MG63 (cell line): ENCODE measurements at places on chromosomes 7 and 10. TPM values are rescaled to one million over a fixed set of nuclear protein-coding genes. Genes with fewer than 3 reads are reported as not detected.

DNA sequence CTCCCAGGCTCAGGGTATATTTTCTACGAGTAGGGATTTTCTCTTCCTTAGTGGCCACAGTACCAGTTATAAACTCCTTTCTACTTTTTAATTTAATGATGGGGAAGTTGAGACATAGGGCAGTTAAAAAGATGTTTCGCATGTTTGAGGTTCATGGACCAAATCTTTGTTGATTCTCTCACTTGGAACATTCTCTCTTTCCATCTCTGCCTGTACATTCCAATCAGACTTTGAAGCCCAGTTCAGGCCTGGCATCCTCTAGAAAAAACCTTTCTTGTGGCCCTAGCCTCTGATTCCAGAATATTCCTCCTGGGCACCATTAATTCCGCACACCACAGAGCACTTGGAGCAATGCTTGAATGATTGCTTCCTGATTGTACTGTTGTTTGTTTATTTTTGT, 18.5 kb downstream of the SLC13A4 start:
- no peak for DNase-seq

GRCh38 chr10:113572520-113573290, 19.9 kb downstream of the HABP2 start:
- DNase-seq: no peak

GRCh38 chr10:13908475-13908874, 321.7 kb downstream of the PRPF18 start:
- DNase-seq: no peak

DNA sequence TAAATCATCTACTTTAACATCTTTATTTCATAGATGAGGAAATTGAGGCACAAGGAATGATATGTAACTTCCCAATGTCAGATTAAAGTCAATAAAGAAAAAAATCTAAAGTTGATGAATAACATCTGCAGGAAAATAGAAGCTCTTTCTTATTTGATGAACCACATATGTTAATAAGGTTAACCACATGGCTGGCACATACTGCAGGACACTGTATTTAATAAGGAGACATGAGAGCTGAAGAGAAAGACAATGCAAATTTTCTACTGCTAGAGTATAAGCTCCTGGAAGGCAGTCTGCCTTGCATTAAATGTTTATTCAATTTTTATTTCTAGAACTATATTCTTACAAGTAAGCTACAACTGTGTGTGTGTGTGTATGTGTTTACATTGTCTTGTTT, 4.4 kb downstream of the RAB11FIP2 start:
- DNase-seq: no peak

DNA sequence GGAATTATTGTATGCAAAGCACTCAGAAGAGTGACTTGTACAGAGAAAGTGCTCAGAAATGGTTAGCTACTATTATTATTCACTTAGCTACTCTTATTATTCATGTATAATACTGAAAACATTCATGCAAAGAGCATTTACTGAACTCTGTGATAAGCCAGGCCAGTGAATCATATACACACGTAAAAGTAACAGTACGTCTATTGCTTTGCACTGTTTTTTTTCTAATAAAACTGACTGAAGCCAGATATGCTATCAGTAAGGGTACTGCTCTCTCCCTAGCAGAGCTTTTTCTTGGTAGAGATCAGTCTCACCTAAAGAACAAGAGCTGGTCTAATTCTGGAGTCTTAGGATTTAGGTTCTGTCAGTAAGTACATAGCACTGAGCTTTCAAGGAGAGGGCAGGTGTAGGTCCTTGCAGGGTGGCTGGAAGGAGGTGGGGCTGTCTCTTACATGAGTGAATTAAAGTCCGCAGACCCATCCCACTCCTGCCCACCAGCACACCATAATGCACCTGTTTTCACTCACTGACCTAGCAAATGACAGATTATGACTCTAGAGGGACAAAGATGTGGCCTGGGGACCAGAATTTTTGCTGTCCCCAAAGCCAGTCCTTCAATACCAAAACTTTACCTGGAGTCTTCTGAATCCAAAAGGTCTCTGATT, 145.9 kb downstream of the ARID5B start:
- DNase-seq: no peak

DNA sequence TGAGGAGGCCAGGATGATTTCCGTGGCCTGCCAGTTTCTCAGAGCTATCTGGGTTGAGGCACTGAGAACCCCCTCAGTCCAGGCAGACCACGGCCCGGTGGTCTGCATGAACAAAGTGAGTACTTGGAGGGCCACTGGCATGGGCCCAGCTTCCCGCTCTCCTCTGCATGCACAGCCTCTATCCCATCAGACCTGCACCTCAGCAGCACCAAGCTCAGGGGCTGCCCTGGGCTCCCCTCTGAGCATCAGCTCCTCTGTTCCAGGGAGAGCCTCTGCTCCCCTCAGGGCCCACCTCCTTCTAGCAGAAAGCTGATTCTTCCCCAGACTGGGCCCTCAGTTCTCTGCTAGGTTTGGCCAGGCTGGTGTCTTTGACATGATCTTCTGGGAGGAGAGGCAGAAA, 469.9 kb downstream of the DNAJB6 start:
- no peak for DNase-seq

GRCh38 chr10:20048161-20048560, 231.9 kb downstream of the PLXDC2 start:
- DNase-seq: no peak

DNA sequence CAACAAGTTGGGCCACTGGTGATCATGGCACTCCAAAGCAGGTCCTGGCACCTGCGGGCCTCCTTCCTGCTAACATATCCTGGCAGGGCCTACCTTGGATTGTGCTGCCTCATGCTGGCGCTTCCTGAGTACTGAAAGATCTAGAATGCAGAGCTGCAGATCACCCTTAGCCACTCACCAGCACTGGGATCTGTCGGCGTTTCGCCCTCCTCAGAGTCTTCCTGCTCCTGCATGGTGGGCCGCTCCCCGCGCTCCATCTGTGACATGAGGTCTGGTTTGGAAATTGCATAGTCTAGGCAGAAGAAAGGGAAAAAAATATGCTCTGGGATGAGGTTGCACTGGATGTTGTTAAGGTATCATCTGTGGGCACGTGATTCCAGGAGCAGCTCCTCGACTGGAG, 10.0 kb downstream of the ZNF777 start:
- DNase-seq: no peak

GRCh38 chr10:66572700-66573099, 353.1 kb upstream of the LRRTM3 start:
- DNase-seq: no peak

DNA sequence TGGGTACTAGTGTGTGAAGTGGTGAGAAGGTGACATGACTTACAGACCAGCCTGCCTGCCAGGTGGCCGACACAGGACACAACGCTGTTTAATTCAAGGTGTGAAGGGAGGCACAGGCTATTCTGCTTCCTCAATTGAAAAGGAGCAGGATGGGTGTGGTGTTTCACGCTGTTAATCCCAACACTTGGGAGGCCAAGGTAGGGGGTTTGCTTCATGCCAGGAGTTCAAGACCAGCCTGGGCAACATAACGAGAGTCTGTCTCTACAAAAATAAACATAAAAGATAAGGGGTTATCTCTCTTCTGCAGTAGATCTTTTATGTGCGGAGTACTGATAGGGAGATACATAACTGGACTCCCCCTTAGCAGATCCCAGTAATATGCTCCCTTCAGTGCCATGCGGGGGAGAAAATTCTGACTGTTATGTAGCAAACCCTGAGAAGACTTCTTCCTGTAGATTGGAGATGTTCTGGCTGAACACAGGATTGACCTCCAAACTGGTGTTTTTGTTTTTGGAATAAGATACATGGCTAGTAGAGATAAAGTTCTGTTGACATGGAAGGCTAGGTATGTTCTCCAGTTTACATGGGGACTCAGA, 63.2 kb downstream of the CCNY start:
- DNase-seq: no peak

GRCh38 chr10:44366941-44367630, 17.8 kb downstream of the CXCL12 start:
- DNase-seq: no peak

GRCh38 chr7:156194813-156195212, 382.6 kb upstream of the SHH start:
- DNase-seq: no peak

DNA sequence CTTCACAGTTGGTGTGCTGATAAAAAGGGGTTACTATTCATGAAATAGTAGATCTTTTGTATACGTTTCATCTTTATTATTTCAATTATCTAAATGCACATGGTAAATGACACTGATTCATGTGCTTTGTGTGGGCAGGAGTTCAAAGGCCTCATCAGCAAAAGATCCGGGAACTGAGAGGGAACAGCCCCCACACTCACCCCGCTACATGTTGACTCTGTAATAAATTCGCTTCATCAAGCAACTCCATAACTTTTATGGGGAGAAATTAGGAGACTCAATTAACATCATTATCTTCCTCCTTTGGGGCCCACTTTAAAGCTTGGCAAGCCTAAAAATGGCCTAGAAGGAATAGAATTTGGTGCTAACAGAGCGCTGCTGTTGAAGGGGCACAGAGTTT, 250.7 kb upstream of the BMPER start:
- no peak for DNase-seq

DNA sequence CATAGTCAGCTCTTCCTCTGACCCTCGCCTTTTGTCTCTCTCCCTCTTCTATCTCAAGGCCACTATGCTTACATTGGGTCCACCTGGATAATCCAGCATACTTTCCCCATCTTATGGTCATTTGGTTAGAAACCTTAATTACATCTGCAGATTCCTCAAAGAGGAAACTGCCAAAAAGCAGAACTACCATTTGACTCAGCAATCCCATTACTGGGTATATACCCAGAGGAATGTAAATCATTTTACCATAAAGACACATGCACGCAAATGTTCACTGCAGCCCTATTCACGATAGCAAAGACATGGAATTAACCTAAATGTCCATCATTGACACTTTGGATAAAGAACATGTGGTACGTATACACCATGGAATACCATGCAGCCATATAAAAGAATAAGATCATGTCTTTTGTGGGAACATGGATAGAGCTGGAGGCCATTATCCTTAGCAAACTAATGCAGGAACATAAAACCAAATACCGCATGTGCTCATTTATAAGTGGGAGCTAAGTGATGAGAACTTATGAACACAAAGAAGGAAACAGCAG, 114.8 kb upstream of the NPY start:
- DNase-seq: no peak

GRCh38 chr10:43976292-43976691, 327.6 kb upstream of the ZNF32 start:
- no peak for DNase-seq

DNA sequence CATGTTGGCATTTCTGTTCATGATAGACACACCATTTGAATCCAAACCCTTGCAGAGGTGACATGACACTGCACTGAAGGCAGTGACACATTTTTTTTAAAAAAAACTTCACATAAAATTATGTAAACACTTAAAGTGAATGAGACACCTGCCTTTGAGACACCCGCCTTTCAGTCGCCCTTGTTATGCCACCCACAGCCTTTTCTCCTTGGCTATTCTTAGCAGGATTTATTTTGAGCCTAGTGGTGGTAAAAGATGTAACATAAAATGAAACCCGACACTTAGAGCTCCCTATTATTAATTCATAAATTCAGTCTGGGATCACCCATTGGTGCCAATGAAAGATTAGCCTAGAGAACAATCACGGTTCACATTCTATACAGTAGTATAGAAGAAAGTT, 161.3 kb downstream of the DYNC1I1 start:
- no peak for DNase-seq

GRCh38 chr7:1247527-1248041, 14.9 kb downstream of the UNCX start:
- no peak for DNase-seq

- no peak for DNase-seq
Observed at GRCh38 chr10:1204434-1205326, 148.5 kb downstream of the WDR37 start.

- DNase-seq: peak; percentile 28
Observed at GRCh38 chr10:24435374-24435773, 226.4 kb downstream of the KIAA1217 start.

GRCh38 chr10:127849921-127850320, 42.8 kb downstream of the CLRN3 start:
- DNase-seq: no peak

GRCh38 chr10:127899766-127900387, 7.0 kb upstream of the PTPRE start:
- no peak for DNase-seq

CFAP70 gene
- total RNA-seq: 2.8 and 4.1 TPM in 2 replicates

NKX6-2 gene
- total RNA-seq: not detected in 2 replicates

OR2A1 gene
- not detected in 2 replicates for total RNA-seq

LBX1 gene
- 2.0 and 3.0 TPM in 2 replicates for total RNA-seq

SEMA3C gene
- total RNA-seq: 23.1 and 31.2 TPM in 2 replicates

IL2RA gene
- not detected in 2 replicates for total RNA-seq

WNT2 gene
- total RNA-seq: not detected in 2 replicates

DNMBP gene
- total RNA-seq: 5.4 and 6.5 TPM in 2 replicates

ERVW-1 gene
- total RNA-seq: not detected in 2 replicates

SEC61A2 gene
- total RNA-seq: 0.30 and 3.9 TPM in 2 replicates
